Immature natural killer cell (primary cell): ENCODE measurements at places on chromosomes 16 and 17. TPM values are rescaled to one million over a fixed set of nuclear protein-coding genes. Genes with fewer than 3 reads are reported as not detected.

CD300E gene
- polyA plus RNA-seq = 0.28 TPM

RTN4RL1 gene
- 0.37 TPM for polyA plus RNA-seq

CDH3 gene
- polyA plus RNA-seq = not detected

SPHK1 gene
- polyA plus RNA-seq = 3.3 TPM

TMEM114 gene
- polyA plus RNA-seq = not detected

KLHL10 gene
- polyA plus RNA-seq = 0.15 TPM

DOC2B gene
- polyA plus RNA-seq = not detected

TBX6 gene
- not detected for polyA plus RNA-seq

SLC47A2 gene
- polyA plus RNA-seq = not detected

ATMIN gene
- 51.0 TPM for polyA plus RNA-seq

STH gene
- polyA plus RNA-seq = not detected

SPIRE2 gene
- polyA plus RNA-seq = 1.0 TPM

RDM1 gene
- polyA plus RNA-seq = 1.7 TPM

ATP1B2 gene
- polyA plus RNA-seq = not detected

MT1F gene
- 6.4 TPM for polyA plus RNA-seq

VMO1 gene
- polyA plus RNA-seq = not detected

SLFN14 gene
- 0.50 TPM for polyA plus RNA-seq

MT4 gene
- not detected for polyA plus RNA-seq

MT1X gene
- 23.2 TPM for polyA plus RNA-seq
